Daoy (cell line): ENCODE measurements at places on chromosomes 11 and 22. TPM values are rescaled to one million over a fixed set of nuclear protein-coding genes. Genes with fewer than 3 reads are reported as not detected.

KRTAP5-7 gene
- total RNA-seq: not detected in 2 replicates

TTC28 gene
- total RNA-seq: 7.1 and 21.0 TPM in 2 replicates

DNA sequence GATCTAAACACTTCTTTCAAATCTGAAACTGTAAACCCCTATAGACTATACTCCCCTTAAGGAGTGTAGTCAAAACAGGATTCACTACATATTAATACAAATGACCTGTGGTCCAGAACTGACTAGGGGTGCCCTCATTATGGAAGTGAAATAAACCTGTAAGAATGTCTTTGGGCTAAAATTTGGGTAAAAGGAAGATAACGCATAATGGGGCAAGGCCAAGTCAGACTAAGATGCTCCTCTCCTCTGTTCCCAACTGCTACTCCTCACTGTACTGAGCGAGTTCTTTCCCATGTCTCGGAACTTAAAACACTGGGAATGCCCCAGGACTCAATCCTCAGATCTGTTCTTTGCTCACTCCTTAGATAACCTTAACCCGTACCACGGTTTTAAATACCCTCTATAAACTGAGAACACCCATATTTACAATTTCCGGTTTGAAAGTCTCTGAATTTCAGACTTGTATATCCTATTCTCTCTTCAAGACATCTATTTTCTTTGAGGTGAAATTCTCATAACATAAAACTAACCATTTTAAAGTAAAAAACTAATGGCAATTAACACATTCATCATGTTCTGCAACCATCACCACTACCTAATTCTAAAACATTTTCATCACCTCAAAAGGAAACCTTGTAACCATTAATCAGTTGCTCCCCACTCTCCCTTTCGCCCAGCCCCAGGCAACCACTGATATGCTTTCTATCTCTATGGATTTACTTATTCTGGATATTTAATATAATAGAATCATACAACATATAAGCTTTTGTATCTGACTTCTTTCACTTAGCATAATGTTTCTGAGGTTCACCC, 4.0 kb downstream of the THAP12 start:
- no peak for DNase-seq

- DNase-seq: no peak
Observed at GRCh38 chr11:45806072-45806933, 1.4 kb downstream of the SLC35C1 start.

DNA sequence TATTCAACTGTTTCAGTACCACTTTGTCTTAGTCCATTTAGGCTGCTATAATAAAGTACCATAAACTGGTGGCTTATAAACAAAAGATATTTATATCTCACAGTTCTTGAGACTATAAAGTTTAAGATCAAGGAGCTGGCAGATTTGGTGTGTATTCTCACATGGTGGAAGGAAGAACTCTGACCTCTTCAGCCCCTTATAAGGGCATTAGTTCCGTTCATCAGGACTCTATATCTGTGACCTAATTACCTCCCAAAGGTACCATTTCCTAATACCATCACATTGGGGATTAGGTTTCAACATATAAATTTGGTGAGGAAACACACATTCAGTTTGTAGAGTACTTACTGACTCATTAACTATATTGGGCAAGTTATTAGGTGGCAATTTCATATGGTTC, 10.7 kb upstream of the ARL14EP start:
- no peak for DNase-seq
